ENCODE measurements at places on chromosomes 6 and 20.

DNA sequence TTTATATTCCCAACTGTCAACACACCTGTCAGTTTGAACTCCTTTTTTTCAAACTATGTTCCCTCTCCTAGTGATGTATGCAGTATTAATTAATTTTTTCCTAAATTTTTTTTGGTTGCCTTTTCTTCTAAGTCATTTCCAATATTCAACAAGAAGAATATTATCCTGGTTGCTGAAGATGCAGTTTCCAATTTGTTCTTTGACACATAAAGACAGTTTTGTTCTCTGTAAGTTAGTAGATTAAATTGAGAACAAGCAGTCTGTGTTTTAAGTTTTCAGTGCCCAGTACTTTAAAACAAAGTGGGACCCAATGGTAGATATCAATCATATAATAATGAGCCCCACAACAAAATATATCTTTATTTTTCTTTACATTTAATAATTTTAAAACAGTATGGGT is 47.3 kb downstream of the GJA1 start:
- no peak for DNase-seq

DNA sequence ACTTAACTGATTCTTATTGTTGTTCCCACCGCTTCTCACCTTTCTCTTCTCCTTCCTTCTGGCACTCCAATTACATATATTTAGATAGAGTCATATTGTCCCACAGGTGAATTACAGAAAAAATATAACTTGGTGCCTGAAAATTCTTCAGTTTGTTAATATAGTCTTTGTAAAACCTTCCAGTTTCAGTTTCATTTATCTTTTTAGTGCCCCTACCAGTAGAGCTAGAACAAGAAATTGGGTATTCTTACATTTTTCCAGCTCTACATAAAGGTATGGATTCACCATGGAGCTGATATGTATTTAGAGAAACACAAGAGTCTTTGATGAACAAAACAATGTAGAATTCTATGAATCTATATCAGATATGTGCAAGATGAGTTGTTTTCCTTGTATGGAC is 10.7 kb downstream of the MANEA start:
- DNase-seq: no peak

DNA sequence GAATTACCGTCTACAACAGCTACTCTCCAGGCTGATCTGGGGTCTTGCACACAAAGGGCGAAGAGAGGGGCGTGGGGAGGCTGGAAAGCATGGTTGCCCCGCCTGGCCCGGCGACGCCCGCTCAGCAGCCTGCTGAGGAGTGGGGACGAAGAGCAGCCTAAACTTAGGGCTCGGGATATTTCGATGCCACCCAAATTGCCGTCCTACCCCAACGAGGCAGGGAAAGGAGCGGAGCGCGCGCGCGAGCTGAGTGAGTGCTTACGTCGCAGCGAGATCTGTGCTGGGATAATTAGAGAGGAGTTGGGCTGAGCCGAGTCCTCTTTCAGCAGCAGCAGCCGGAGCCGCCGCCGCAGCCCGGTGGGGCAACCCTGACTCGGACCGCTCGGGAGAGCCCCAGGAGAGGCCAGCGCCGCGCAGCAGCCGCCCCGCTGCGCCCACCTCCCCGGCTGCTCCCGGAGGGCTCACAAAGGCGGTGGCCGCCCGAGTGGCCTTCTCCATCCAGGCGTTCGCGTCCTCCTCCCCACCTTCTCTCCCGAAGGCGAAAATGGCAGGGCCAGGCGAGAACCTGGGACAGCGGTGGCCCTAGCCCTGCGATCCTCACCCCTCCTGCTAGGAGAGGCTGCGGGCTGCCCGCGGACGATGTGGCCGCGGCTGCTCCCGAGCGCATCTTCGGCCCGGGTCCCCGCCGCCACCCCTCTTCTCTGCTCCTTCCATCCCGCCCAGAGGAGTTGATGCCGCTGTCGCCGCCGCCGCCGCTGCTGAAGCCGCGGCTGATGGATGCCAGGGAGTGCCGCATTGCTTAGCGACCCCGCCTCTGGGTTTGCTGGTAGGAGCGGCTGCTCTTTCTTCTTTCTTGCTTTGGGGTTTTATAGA is at the start of gene CLVS2:
Gene CLVS2 (plus strand): TSS at position 315 of the 873 bp plus-strand sequence. CDS start 1,543 bp downstream, outside the sequence.
- no peak for DNase-seq

- DNase-seq: no peak
These were observed 297.9 kb upstream of the SOX4 start for GRCh38 chr6:21295506-21296240.

- no peak for DNase-seq
These were observed 109.1 kb upstream of the SCAF8 start for GRCh38 chr6:154624038-154624599.

- no peak for DNase-seq
These were observed 68.4 kb upstream of the SMLR1 start for GRCh38 chr6:130758813-130759212.

- no peak for DNase-seq
These were observed 25.5 kb downstream of the DDO start for GRCh38 chr6:110389689-110390382.

DNA sequence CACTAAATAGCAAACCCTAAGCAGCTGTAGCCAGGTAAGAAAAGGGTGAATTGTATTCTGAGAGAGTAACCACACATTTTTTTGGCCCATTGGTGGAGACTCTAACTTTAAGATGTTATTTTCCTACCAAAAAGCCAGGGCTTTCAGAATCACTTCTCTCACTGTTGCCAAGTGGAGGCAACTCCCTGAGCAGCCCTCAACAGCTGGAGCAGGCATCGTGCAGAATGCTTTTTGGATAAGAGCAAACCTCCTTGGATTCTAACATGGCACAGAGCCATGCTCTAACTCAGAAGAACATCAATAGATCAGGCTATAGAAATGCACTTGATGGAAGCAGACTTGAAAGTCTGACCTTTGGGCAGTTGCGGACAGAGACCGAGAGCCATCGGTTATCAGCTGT is 722.2 kb upstream of the CHD6 start:
- DNase-seq: no peak

- peak; percentile 83 for DNase-seq
These were observed 55.7 kb upstream of the TNFAIP3 start for GRCh38 chr6:137811121-137811915.

DNA sequence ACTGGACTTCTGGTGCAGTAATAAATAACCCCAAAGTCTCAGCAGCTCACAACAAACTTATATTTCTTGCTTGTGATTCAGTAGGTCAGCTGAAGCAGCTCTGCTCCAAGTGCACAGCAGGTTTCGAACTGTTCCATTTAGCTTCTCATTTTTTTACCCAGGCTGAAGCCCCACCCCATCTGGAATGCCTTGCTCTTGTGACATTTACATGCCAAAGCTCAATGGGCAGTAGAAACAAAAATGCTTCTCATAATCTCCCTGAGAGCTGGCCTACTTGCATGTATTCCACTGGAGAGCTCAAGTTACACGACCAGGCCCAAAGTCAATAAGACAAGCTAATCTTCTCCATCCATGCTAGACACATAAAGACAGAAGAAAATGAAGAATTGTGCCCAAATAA is 165.2 kb downstream of the HAO1 start:
- DNase-seq: no peak

DNA sequence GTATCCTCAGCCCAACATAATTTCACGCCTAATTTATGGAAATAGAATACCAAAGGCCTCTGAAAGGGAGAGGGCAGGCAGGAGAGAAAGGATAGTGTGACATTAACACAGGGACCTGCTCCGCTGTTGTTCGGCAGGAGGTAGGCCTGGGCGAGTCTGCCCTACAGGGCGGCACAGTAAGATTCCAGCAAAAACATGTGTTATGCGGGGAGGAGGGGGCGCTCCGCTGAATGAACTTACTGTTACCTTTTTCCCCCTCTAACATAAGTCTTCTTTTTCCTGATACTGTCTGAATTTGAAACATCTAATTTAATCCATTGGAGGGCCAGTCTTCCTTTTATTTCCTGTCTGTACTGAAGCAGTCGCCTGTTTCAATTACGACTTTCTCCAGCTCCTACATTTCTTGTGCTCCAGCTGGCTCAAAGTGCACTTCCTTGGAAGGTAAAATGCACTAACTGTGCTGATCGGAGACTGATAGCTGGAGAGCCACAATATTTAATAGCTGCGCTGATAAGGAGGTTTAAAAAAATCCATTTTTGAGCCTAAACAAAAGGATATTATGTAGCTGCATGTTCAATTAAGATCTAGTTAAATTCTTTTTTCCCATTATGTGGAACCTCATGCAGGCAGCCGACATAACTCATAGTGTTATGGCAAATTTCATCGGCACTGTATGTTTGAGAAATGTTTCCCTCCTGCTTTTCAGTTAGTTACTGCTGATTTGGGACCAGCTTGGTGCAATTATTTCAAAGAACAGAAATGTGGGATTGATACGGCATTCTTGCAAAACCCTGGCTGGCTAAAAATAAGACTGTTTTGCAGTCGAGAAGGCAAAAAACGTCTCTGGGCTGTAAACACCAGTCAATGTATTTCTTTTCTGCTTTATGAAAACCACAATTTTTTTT is 193.0 kb downstream of the FOXC1 start:
- no peak for DNase-seq

DNA sequence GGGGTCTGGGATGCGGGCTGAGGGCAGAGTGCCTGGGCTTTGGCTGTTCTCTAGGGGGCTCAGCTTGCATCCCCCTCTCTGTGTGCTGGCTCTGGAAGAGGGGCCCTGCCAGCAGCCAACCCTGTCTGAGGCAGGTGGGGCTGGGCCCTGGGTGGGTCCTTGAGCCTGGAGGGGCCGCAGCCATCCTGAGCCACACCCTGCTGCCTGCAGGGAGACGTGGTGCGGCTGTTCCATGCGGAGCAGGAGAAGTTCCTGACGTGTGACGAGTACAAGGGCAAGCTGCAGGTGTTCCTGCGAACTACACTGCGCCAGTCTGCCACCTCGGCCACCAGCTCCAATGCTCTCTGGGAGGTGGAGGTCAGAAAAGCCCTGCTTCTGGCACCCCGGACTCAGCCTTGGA is 41.2 kb downstream of the ITPR3 start:
- no peak for DNase-seq

DNA sequence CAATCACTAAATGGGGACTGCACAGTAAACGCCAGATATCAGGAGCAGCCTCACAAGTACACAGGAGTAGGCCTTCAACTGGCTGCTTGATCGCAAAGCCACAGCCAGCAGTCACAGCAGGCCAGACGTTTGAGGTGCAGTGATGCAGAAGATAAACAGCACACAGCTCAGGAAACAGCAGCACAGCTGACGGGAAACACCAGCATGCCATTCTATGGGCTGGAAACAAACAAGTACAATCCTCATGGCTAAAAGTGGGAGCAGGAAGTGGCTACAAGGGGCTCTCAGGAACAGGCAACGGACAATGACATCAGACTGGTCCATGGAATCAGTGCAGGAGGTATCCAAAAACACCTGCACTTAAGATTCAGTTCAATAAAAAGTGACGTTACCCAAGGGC is 111.0 kb downstream of the DTNBP1 start:
- DNase-seq: no peak

- DNase-seq: no peak
These were observed 16.7 kb upstream of the BLCAP start for GRCh38 chr20:37544386-37544785.

GRCh38 chr6:157273756-157274470 is 49.4 kb downstream of the TMEM242 start:
- peak; percentile 71 for DNase-seq

DNA sequence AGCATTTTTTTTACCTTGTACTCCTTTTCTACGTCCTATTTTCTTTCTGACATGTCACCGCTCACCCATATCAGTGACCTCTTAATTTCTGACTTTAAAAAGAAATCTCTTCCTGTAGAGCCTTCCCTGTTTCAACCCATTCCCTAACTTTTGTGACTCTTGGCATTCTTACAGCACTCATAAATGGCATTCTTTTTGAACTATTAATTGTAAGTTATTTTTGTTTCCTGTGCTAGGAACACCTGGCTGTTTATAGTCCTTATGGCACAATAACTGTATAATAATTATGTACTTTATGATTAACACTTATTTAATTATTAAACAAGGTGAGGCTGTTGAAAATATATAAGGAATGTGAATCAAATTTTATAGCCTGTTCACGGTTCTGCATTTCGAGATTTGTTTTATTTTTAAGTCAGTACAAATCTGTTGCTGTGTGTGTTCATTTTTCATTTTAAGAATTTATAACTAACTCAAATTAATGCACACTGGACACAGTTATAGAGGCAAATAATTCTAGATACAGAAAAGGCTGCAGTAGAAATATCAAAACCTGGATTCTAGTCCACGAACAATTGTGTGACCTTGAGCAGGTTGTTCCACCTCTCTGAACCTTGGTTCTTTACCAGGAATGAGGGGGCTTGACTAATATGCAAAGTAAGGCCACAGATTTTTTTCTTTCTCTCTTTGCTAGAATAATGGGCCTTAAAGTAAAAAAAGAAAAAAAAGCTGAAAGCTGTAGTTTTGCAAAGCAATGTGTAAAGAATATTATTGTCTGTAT is 1.5 kb downstream of the KIZ start:
- no peak for DNase-seq

All from activated CD4-positive, alpha-beta T cell treated with anti-CD3 and anti-CD28 coated beads, Interleukin-2, amount 50 U/mL, for 48 hours (primary cell).